Daoy (cell line): ENCODE measurements at places on chromosomes 2 and 18. TPM values are rescaled to one million over a fixed set of nuclear protein-coding genes. Genes with fewer than 3 reads are reported as not detected.

WDR33 gene
- 21.9 and 26.0 TPM in 2 replicates for total RNA-seq

SGO2 gene
- total RNA-seq, result 26.4 and 32.5 TPM in 2 replicates

KANSL3 gene
- 22.1 and 26.6 TPM in 2 replicates for total RNA-seq

PIEZO2 gene
- 2.1 and 2.2 TPM in 2 replicates for total RNA-seq

SH2D6 gene
- total RNA-seq, result 0.34 TPM in 1 of 2 replicates, not detected in the other

BOLL gene
- total RNA-seq, result not detected in 2 replicates

EN1 gene
- 1.8 and 3.2 TPM in 2 replicates for total RNA-seq
